ENCODE measurements at places on chromosomes 1 and 21.

- DNase-seq, result peak; percentile 79
These were observed 2.1 kb upstream of the PFKL start for GRCh38 chr21:44297525-44298290.

DNA sequence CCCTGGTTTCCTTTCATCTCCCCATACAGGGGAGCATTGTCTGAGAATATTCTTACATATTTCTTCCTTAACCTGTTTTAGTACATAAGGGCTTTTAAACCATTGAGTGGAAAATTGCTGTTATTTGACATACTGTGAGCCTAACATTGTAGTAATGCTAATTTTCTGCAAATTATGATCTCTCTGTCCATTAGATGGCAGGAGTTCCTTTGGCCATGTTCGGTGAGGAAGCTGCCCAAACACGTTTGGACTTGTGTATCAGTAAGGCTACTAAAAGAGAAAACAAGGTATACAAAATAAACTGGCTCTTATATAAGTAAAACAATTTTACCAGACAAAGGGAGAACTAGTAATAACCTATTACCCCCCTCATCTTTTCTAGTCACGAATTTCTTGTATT, 29.2 kb downstream of the CDC7 start:
- DNase-seq, result no peak

GRCh38 chr1:229557913-229558414, 543 bp downstream of the ABCB10 start:
- DNase-seq, result peak; percentile 16

- DNase-seq, result no peak
These were observed 81.0 kb downstream of the SLC30A10 start for GRCh38 chr1:219847215-219847855.

GRCh38 chr1:25700144-25700523, 83.5 kb downstream of the MAN1C1 start:
- DNase-seq, result no peak

DNA sequence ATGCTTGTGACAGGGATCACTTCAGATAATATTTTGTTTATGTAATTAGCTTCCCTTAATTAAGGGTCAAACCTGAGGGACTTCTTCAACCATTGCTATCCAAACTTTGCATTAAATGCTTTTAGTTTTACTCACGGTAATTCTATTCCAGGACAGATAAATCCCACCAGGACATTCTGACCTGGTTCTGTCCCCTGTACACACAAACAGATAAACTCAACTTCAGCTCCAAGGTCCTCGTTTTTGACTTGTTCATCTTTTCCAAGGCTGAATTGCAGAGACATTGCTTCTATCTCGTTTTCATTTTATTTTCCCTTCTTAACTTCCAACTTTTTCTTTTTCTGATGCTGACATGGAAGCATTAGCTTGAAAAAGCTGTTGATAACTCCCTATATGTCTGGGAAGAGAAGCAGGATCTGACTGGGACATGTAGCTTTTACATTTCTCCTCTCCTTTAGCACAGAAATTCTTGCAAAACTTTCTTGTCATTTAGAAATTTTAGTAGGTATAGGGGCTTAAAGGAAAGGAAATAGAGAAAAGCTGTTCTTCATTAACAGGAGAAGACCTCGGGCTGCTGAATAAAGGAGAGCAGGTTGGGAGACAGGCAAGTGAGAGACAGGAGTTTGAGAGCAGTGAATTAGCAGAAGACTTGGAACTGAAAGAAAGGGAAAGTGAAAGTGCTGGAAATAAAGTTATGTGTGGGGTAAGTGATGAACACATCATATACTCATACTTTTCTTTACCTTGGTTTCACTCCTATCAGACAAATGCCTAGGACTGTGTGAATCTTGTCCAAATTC, 231.7 kb upstream of the B3GALT2 start:
- DNase-seq, result peak; percentile 66

DNA sequence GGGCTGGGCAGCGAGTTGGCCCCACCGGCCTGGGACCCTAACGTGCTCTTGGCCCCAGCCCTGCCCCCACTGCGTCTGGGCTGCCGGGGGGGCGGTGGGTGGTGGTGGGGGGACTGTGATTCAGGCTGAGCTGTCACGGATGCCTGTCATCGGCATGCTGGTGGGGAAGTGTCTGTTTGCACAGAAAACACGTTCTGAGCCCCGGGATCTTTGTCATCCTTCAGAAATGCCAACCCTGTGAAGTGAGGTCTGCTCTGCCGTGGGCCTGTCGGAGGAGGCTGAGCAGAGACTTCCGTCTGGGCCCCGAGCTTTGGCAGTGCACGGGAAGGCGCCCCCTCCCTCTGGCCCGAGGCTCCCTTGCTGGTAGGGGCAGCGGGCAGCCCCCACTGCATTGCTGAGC, 24.3 kb upstream of the PLCH2 start:
- no peak for DNase-seq

GRCh38 chr1:114103992-114104391, 49.7 kb downstream of the SYT6 start:
- DNase-seq, result no peak

DNA sequence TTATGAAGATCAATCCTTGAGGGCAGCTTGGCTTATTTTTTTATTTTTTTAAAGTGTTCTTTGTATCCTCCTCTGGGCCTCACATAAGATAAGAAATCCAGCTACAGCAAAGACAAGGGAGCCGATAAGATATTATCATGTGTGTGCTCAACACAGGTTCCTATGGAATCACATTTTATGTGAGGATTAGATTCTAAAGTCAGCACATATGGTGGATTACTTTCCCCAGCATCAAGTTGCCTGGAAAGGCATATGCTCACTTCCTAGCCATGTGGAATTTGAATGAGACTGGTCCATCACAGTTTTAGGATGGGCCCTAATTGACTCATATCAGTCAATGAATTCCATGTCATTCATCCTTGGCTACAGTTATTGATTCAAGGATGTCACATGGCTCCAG, 456.9 kb upstream of the LRRC7 start:
- DNase-seq, result no peak

DNA sequence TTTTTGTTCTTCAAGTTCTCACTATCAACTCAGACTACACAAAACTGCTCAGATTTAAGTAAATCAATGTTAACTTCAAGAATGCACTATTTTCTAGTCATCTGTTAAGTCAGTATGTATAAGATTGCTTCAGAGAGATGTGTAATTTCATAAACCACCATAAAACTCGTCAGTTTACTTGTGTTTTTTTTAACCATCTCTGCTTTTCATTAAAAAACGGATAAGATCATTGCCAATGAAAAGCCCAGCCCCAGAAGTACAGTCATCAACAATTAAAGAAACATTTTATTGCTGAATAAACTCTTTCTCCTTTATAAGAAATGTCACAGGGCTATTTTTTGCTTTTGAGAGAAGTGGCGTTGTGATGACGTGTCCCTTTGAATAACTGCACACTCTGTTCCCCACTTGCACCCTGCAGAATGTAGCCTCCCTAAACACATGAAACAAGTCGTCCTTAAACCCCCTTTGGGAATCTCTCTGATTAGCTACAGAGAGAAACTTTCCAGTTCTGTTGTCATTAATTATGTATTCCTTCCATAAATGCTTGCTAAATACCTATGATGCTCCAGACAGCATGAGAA, 202.7 kb upstream of the FOXD3 start:
- DNase-seq, result no peak

DNA sequence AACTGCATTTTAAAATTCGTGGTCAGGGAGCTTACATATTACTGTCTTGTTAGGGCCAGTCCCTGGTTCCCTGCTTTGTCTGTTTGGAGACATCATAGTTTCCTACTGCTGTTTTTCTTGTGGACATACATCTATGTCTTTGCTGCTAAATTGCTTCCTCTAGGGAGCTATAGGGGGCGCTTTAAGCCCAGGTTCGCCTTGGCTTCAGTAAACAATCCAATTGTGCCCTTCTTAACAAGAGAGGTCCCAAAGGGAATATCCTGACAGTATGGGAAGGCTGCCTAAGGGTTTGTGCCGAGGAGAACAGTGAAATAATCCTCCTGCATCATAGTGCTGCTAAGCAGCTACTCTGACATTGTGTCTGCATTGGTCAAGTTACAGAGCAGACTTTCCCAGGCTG, 112.5 kb downstream of the USH2A start:
- no peak for DNase-seq

DNA sequence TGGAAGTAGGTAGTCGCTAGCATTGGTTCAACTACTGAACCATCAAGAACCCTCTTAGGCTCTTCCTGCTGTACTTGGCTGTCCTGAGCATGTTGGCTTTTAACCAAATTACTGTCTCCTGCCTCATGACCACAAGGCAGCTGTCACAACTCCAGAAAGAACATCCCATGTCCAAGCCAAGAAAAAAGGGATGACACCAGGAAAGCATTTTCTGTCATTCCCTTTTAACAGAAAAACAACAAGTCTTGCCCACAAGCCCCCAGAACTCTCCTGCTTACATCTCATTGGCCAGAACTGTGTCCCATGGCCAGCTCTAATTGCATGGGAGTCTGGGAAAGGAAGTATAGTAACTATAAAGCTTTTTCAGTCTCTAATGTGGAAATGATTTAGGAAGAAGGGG, 2.4 kb upstream of the RNU5D-1 start:
- no peak for DNase-seq

DNA sequence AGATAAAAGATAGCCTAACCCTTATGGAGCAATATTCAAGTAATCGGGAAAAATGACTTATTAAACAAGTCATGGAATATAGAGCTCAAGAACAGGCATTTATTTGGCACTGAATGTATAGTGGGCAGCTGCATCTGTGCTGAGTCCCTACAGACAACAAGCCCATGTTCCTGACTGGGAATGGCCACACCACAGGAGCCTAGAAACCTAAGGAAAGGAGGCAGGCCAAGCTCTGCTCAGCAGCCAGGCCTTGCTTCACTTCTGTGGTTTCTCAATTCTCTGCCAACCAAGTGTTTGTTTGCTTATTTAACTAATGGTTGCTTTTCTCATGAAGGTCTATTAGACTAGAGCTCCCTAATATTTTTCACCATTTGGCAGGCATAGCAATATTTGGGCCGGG, 21.5 kb downstream of the AK2 start:
- DNase-seq, result no peak

GRCh38 chr1:8892026-8892425, 13.5 kb upstream of the ENO1 start:
- no peak for DNase-seq

DNA sequence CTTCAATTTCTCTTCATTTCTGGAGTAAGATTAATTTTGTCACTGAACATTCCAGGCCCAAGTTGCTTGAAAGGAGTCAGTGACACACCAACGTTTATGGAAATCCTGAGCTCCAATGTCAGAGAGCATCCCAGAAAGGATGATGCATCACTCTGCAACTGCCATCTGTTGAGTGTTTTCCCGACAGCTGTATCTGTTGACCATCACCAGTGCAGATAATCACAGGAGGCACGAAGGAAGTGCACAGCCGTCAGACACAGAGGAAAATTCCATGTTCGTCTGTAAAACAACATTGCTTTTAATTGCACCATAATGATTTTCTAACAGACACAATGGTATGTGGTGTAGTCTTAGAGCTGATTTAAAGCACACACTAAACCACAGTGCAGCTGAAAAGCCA, 376.7 kb upstream of the ADGRL2 start:
- DNase-seq, result no peak

DNA sequence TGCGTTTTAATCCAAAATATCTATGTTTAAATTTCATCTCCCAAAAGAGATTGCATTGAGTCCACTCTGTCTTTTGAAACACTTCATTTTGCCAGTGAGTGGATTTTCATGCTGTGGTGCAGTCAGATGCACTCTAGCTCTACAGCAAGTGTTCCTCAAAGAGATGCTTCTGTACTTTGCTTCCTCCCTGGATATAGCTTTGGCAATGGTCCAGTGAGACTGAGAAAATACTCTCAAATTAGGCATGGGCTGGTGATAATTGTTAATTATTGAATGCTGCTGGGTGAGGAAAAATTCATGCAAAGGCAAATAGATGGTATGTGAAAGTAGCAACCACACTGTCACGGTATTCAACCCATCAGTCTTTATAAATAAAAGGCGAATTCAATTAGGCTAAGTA, 396.9 kb downstream of the ADGRL2 start:
- no peak for DNase-seq

- peak; percentile 60 for DNase-seq
These were observed 10.0 kb downstream of the YBEY start for GRCh38 chr21:46295996-46296752.

- no peak for DNase-seq
These were observed 70.0 kb upstream of the BCAR3 start for GRCh38 chr1:93751377-93752250.

- no peak for DNase-seq
These were observed 45.3 kb upstream of the GPR157 start for GRCh38 chr1:9174243-9174642.

- no peak for DNase-seq
These were observed 46.0 kb downstream of the PTGER3 start for GRCh38 chr1:71001624-71002023.

All from CD4-positive, alpha-beta T cell treated with Interferon alpha-2 for 1 hour (primary cell).